ENCODE measurements at places on chromosomes 4 and X.

DNA sequence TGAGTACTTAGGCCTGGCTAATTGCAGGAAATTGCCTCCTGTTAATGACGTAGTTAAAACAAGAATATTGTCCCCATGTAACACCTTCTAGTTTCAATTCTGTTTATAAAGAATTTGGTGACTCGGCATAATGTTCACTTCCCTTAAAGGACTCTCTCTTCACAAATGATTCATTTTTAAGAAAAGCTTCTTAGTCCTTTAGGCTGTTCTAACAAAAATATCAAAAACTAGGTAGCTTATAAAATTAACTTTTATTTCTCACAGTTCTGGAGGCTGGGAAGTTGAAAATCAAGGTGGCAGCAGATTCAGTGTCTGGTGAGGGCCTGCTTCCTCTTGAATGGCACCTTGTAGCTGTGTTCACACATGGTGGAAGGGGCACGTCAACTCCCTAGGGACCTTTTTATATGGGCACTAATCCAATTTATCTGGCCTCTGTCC is 23.8 kb downstream of the COL25A1 start:
- ATAC-seq = peak; percentile 31

GRCh38 chr4:167339781-167340180 is 105.5 kb upstream of the SPOCK3 start:
- no peak for ATAC-seq

DNA sequence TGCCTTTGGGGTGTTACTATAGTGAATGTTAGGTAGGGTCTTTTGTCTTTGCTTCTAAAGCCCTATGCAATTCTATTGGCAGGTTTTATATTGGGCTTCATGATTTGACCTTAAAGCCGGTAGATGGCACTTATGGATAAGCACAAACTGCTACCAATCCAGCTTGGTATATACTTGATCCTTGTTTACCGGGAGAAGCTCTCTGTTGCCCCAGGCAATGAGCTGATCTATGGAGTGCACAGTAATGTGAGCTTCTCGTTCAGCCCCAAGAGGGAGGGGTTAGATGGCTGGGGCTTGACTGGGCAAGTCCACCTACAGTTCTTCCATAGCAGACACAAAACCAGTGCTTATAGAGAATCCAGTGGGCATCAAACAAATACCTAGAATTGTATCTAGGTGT is 287.2 kb upstream of the CT83 start:
- no peak for ATAC-seq

DNA sequence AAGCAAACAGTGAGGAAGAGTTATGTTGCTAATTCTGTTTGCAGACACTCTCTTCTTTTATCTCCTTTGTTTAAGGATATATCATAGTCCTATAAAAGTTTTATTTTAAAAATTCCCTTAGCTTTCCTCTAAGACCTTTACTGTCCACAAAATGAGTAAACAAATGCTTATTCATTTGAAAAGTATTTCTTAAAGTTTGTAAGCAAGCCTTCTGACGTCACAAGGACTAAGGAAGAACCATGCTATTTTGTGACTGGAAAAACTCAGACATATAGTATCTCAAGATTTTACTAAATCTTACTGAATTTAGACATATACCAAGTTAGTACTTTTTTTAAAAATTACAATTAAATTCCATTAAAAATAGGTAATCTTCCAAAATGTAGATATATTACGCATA is 5.2 kb upstream of the RBMXL3 start:
- no peak for ATAC-seq

DNA sequence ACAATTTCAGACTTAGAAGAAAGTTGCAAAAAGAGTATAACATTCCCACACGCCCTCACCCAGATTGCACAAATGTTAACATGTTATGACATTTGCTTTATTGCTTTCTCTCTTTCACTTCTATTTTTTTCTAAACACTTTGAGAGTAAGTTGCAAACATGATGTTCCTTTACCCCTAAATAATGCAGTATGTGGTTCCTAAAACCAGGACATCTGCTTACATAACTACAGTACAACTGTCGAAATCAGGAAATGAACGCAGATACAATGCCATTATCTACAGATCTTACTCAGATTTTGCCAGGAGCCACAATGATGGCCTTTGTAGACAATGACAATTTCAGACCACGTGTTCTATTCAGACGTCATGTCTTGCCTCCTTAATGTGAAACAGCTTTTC is 22.4 kb downstream of the SH3TC1 start:
- peak; percentile 80 for ATAC-seq

DNA sequence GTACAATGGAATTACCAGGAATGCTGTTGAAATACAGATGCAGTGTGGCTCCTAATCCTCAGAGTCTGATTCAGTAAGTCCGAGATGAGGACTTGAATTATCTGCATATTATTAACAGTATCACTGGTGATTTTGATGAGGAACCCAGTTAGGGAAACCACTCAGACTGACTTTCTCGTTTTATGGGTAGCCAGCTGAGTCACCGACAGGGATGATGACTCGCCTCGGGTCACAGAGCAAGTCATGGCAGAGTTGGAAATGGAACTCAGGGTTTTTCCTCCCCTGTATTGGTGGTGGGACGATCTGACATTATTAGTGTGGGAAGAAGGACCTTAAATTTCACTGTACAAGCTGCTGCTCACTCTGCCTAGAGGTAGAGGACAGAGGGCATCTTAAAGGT is 51.3 kb downstream of the RTL9 start:
- ATAC-seq = peak; percentile 77

DNA sequence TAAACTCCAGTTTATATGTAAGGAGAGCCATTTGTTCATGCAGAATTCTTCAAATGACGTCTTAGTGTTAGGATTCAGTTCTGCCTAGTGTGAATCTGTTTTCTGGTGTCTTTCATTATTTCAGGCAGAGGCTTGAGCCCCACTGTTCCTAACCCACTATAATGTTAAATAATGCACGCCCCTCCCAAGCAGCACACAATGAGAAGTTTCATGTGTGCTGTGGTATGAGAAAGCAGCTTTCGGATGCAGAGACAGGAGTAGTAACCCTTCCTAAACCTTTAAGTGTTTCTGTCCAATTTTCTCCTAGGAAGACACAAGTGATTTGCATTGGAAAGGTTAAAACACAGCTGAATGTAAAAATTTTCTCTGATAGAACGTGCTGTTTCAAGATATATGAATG is 54.5 kb downstream of the TRIM2 start:
- no peak for ATAC-seq

DNA sequence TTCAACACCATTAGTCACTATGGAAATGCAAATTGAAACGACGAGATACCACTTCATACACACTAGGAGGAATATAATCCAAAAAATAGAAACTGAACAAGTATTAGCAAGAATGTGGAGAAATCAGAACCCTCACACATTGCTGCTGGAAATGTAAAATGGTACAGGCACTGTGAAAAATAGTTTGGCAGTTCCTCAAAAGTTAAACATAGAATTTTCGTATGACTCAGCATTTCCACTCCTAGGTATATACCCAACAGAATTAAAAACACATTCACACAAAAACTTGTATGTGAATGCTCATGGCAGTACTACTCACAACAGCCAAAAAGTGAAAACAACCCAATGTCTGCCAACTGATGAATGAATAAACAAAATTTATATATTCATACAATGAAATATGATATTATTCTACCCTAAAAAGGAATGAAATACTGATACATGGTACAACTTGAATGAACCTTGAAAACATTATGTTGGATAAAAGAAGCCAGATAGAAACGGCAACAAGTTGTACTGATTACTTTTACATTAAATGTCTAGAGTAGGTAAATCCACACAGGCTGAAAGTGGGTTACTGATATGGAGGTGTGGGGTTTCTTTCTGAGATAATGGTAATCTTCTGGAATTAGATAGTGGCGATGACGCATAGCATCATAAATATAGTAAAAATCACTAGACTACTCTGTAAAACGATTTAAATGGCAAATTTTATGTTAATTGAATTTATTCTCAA is 22.3 kb downstream of the TEC start:
- ATAC-seq = no peak

DNA sequence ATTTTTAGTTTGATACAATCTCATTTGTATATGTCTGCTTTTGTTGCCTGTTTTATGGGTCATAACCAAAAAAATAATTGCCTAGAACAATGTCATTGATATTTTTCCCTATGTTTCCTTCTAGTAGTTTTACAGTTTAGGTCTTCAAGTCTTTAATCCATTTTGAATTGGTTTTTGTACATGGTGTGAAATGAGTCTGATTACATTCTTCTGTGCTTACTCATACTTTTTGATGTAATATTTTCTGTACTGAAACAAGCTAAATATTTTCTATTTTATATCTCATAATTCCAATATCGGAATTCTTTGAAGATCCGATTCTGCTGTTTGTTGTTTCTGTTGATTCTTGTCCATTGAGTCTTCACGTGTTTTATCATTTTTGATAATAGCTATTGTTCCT is 10.6 kb downstream of the TMEM156 start:
- no peak for ATAC-seq

- peak; percentile 99 for ATAC-seq
Observed at GRCh38 chr4:140556372-140557085, 12.2 kb downstream of the UCP1 start.

DNA sequence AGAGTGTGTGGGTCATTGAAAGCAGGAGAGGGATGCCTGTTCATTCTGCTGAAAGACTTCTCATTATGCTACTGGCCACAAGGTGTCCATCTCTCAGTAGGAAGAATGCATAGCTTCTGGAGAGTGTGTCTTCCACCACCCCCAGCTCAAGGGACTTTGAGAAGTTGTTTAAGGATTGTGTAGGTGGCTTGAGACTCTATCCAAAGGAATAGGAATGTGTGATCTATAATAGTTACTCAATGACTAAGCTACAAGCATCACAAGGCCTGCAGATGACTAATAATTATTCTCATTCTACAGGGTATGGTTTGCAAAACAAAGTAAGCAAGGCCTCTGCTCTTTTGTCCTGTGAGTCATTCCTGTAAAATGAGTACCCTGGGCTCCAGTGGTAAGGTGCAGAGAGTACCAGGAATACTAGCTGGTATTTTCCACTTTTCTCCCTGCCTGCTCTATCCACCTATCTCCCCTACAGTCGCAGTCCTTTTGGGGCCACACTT is 279.8 kb upstream of the BOD1L1 start:
- peak; percentile 48 for ATAC-seq

DNA sequence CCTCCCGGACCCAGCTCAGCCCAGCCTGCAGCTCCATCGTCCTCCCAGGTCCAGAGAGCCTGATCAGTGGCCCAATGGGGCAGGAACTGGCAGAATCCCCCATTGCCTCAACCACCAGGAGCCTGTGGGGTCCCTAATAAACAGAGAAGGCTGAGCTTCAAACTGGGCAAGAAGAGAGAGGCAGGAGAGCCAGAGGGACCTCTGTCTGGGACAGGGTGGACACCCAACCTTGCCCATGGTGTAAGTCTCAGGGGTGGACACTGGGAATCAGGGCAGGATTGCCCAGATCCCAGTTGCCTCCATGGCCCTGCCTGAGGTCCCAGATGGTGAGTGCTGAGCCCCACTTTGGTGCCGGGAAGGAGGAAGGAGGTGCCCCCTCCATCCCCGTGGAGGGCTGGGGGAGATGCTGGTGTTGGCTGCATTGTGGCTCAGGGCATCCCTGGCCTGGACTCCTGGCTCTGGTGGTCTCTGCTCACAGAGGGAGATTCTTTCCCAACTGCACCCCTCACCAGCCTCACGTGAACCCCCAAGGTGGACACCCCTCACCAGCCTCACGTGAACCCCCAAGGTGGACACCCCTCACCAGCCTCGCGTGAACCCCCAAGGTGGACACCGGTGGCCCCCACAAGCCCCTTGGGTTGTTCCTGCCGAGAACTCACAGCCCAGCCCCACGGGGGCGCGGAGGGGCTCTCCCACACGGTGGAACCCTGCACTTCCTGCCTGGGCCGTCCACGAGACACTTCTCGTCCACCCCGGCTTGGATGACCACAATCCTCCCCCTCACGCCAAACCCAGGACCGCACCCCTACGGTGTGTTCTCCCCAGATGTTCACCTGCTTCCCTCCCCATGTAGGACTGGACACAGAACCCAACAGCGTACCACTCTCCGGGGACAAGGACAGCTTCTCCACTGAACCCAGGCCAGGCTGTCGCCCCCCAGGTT is 5.4 kb downstream of the CPLX1 start:
- ATAC-seq = no peak

DNA sequence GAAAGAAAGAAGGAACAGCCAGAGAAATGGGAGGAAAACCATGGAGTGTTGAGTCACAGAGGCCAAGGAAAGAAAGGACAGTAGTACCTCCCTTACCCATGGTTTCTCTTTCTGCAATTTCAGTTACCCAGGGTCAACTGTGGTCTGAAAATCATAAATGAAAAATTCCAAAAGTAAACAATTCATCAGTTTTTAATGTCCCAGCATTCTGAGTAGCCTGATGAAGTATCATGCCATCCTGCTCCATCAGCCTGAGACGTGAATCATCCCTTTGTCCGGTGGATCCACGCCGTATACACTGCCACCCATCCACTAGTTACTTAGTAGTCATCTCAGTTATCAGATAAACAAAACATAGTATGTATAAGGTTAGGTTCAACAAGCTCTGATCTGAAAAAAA is 114.2 kb downstream of the COMMD8 start:
- no peak for ATAC-seq

DNA sequence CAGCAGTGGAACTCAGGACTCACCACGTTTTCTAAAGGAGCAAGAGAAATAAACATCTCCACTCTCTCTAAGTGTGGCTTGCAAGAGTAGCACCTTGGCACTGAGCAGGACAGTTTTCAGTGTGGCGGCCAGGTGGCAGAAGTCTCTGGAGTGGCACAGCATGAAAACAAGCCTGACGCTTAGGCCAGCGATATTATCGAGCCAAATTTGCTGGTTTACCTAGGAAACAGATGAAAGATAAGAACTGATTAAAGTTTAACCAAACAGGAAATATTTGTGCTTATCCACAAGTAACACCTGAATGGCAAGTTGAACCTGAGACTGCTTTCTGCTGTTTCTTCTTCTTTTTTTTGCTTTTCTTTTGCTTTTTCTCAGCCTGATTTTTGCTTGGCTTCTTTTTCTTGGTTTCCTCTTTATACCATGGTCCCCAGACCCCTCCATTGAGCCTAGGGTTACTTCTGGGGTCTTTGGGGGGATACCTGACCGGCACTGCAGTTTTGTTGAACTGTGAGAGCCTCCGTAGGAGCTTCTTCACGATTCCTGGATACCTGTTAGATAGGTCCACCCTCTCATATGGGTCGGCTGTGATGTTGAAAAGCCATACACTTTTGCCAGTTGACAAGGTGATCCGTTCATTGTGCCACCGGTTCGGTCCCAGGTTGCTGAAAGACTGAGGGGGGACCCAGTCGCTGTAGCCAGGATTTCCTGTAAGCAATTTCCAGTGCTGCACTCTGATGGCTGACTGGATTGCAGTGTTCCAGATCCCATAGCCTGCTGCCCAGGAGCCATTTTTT is 77.3 kb downstream of the ARSJ start:
- peak; percentile 88 for ATAC-seq

GRCh38 chr4:78971326-78971725 is 32.1 kb upstream of the PAQR3 start:
- ATAC-seq = no peak

GRCh38 chrX:117458243-117458968 is 658.2 kb downstream of the KLHL13 start:
- ATAC-seq = no peak
